CD8-positive, alpha-beta memory T cell (primary cell): ENCODE measurements at places on chromosomes 4 and X.

DNA sequence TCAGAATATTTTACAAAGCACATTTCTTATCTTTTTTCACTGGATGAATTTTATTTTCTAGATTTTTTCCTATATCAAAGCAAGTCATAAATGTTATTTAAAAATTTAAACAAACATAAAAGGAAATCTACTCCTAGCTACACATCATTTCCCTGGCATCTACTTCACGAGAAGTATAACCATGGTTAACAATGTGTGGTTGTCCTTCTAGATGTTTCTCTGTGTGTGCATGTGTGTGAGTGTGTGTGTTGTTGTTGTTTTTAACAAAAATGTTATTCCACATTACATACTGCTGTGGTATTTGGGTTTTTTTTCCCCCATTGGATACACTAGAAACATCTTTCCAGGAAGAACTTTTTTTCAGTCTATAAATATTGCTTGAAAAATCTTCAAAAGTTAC is 103.1 kb downstream of the CHIC2 start:
- DNase-seq: no peak

DNA sequence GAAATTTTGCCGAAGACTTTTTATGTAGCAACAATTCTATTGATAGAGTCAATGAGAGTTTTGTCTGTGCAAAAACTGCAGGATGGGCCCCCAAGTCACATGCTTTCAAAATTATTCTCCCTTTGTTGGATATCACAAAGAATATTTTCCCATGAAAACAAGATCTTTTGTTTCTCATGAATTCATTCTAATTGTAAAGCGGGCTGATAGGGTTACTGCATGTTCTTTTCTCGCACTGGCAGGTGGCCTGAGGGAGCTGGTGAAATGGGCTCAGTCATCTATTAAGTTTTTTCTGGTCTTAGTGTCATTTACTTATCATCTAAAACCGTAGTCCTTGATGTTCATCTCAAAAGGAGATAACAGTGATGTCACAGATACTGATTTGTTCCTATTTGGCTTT is 44.2 kb downstream of the MID1IP1 start:
- no peak for DNase-seq

- DNase-seq: no peak
These were observed 614 bp downstream of the BEX3 start for GRCh38 chrX:103376979-103377324.

DNA sequence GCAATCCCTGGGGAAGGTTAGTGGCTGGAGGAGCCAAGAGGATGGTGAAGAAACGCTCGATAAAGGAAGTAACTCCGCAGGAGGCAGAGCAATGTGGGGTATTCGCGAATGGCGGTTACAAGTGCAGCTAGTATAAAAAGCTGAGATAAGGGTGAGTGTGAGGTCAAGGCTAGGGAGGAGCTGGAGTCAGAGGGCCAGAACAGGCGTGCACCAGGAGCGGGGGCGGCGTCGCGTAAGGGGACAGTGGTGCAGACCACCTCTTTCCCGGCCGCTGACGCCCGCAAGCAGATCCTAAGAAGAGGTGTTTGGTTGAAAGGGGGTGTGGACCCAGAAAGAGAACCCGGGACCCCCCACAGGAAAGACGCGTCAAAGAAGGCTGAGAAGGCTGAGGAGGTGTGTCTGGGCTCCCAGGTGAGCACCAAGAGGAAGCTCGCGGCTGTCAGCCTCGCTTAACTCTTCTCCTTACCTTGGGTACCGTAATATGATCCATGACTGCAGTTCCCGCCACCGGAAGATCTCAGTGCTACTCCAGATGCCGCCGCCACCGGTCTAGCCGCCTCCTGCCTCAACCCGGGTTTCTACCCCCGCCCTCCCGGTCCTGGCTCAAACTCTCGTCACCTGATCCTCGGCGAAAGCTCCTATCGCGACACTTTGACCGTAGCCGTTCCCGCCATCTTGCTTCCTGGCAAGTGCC is at the start of gene MTMR8:
Gene MTMR8, minus strand, starts transcription at position 579 of the 694 bp plus-strand sequence. Its CDS starts 89 bp downstream, at position 490.
- DNase-seq: peak; percentile 68

DNA sequence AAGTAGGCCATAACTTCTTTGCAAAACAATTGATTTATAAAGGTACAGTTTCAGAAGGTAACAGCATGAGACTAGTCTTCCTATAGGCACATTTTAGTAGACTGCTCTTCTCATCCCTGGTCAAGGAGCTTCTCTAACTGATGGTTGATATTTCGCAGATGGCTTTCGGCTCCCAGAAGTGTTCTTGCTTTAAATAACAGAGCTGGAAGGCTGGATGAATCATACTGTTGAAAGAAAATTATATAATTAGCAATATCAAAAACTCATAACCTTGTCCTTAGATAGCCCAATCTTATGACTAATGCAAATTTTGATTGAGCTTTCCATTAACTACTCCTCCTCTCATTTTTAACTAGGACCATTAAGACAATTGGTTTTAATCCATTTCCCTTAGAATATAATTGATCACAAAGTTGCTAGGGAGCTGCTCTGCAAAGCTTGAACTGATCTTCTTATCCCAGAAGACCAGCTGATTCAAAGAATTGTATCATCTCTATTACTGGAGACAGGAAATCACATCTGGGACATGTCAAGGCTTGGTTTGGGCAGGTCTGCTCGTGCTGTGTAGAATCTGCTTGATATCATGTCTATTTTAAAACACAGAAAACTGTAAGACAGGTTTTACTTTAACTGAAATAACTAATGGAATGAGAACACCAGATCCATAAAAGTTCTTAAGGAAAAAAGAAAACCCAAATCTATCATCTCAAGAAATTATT is 38.6 kb downstream of the CENPU start:
- no peak for DNase-seq

GRCh38 chr4:54708339-54709279 is 50.9 kb downstream of the KIT start:
- DNase-seq: no peak
